CD8-positive, alpha-beta T cell (primary cell): ENCODE measurements at places on chromosomes 16 and 17. TPM values are rescaled to one million over a fixed set of nuclear protein-coding genes. Genes with fewer than 3 reads are reported as not detected.
A peak's percentile ranks its signal among the peaks of the same experiment; 100 is the strongest.

- peak; percentile 47 for DNase-seq
Measured at GRCh38 chr17:77506371-77506991, 365.7 kb downstream of the SEC14L1 start.

GRCh38 chr16:1790611-1791255 lies 2.8 kb downstream of the IGFALS start:
- no peak for DNase-seq

- no peak for DNase-seq
Measured at GRCh38 chr17:61401389-61402072, 1.9 kb downstream of the TBX2 start.

DNA sequence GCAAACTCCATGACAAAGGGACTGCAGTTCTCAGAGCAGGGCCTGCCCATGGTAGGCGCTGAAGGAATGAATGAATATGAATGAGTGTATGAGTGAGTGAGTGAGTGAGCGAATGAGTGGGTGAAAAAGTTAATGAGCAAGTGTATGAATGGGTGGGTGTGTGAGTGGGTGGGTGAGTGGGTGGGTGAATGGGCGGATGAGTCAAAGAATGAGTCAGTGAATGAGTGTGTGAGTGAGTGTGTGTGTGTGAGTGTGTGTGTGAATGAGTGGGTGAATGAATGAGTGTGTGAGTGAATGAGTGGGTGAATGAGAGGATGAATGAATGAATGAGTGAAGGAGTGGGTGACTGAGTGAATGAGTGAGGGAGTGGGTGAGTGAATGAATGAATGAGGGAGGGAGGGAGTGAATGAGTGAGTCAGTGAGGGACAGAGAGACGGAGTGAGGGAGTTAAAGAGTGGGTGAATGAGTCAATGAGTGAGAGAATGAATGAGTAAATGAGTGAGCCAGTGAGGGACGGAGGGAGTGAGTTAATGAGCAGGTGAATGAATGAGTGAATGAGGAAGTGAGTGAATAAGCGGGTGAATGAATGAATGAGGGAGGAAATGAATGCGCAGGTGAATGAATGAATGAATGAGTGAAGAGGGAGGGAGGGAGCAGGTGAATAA lies 11.1 kb upstream of the CHMP6 start:
- no peak for DNase-seq

DNA sequence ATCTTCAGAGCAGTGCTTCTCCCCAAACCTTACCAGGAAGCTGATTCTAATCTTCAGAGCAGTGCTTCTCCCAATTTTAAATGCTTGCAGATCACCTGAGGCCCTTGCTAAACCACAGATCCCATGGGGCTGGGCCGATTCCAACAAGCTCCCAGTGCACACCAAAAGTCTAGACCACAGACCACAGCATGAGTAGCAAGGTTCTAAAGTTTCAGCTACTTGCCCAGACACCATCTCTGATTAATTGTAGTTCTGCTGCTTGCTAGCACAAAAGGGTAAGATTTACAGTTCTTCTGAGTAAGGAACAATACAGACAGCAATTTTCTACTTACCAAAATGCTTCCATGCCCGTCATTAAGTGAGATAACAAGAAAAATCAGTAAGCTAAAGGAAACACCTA lies 12.2 kb downstream of the CLEC3A start:
- DNase-seq, result no peak

Gene MYO15A
- 0.78 TPM for total RNA-seq

GRCh38 chr17:1398931-1399678 lies 917 bp downstream of the YWHAE start:
- DNase-seq, result peak; percentile 32

GRCh38 chr17:43406676-43407645 lies 8.2 kb downstream of the ARL4D start:
- DNase-seq, result no peak

Gene TBC1D3G
- total RNA-seq, result not detected

DNA sequence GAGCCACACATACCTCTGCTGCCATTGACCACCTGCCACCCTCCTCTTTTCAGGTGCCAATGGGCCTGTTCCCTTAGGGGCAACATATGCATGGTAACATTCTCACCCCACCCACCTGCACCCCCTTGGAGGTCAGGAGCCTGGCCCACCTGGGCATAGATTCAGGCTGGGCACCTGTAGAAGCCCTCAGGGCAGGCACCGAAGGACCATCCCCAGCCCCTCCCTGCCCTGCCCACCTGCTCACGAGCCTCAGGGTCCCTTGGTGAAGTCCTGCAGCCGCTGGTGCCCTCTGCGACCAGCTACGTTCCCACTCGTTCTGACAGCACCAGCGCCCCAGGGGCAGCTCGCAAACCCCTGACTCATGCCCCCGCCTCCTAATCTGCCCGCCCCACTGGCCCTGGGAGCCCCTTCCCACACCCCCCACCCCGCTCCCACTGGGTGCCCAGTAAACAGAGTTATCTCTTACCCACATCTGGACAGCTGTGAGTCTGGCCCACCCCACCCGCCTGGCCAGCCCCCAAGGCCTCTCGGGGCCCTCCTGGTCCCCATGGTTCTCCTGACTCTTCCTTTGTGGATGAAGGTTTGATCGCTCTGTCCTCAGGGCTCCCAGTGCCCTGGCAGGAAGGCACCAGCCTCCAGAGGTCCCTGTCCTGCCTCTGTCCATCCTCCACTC lies at the start of gene SLC4A1:
TSS of gene SLC4A1 (minus strand) at position 318 of the 673 bp plus-strand sequence. CDS start 5,269 bp downstream, outside the sequence.
- no peak for DNase-seq

DNA sequence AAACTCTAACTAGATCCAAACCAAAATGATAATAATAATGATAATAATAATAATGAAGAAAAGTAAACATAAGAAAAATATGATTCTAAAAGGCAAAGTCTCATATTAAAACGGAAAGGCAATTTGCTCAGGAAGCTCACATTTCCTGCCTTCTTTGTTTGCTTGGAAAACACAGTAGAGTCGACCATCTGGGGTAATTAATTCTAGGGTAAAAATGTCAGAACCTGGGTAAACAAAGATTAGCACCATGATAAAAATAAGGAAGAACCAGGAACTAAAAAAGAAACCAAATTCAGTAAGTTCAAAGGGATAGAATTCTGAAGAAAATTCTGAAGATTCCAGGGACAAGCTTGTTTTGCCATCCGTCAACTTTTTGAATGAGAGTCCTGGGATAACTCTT lies 16.2 kb downstream of the KRABD2 start:
- DNase-seq, result no peak

DNA sequence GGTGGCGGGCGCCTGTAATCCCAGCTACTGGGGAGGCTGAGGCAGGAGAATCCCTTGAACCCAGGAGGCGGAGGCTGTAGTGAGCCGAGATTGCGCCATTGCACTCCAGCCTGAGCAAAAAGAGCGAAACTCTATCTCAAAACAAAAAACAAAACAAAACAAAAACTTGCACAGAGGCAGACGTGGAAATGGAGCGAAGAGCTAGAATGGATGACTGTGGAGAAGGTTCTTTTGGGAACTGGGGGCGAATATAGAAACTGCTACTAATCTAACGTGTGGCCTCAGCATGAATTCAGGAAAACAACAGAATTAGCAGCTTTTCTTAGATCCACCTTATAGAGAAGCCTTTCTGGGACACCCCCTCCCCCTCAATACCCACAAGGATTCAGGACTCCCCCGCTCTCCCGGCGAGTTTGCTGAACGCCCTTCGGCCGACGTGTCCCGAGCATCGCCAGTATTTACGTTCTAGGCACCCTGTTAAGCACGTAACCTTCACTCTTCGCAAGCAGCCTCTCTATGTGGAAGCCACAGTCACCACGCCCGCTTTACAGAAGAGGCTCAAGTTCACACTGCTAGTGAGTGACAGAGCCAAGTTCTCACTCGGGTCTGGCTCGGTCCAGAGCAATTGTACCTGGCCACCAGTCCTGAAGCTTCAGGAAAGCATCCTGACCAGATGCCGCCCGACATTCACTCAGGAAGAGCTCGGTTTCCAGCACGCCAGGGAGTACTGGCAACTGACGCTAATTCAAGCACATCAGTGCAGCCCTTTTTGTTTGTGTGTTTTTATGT lies 13.3 kb upstream of the ABR start:
- DNase-seq, result no peak

DNA sequence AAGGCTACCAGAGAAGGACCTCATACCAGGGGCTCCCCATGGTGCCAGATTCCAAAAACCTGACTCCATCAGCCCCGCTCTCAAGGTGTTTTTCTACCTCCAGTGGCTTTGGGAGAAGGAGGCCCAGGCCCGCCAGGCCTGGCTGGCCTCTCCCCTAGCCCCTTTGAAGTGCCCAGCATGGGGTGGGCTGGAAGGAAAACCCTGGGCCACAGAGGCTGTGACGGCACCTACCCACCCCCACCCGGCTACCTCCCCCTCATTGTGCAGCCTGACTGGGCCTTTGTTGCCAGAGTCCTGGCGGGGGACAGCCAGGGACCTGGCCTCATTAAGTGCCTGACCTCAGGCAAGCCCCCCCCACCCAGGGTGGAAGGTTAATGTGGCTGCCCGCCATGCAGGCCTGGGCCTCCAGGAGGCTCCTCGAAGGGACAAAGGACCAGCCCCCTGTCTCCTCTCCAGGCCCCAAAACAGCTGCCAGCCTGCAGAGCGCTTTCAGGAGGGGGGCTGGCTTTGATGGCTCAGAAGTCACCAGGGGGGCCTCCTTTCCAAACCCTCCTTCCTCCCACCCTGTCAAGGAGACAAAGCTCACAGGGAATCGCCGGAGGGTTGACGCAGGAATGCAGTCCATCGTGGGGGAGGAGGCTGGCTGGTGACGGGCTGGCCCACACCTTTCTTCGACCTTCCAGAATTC lies 159.4 kb downstream of the ZNF423 start:
- no peak for DNase-seq
